Stimulated activated CD4-positive, alpha-beta T cell treated with anti-CD3 and anti-CD28 coated beads, Interleukin-15, amount 100 ng/mL, for 1 hour (primary cell): ENCODE measurements at places on chromosomes 1 and 21.

DNA sequence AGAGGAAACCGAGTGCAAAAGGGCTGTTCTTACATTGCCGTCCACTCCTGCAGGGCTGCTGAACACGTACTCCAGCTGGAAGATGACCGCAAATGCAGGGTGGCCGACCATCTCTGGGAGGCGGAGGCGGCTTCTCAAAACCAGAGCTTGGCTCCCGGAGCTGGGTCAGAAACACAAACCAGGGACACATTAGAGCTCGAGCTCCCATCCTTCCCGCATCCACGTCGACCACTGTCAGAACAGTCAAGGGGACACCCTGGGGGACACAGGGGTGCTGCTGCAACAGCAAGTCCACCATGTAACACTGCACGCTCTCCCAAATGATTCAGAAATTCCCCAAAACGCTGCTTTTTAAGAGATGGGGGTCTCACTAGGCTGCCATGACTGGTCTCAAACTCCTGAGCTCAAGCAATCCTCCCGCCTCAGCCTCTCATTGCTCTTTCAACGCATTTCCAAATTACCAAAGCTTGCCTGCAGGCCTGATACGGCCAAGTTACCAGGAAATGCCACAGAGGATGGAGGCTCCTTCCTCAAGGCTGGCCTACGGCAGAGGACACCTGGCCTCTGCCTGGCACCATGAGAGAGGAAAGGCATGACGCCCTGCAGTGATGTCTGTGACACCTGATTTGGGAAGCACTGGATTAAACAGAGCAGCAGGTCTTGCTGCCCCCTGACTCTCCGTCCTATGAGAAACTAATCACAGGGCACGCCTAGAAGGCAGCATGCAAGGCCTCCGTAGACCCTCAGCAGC lies 45.0 kb downstream of the NPHP4 start:
- no peak for DNase-seq

- DNase-seq: no peak
Measured at GRCh38 chr1:207458414-207458813, 4.3 kb downstream of the CR2 start.

DNA sequence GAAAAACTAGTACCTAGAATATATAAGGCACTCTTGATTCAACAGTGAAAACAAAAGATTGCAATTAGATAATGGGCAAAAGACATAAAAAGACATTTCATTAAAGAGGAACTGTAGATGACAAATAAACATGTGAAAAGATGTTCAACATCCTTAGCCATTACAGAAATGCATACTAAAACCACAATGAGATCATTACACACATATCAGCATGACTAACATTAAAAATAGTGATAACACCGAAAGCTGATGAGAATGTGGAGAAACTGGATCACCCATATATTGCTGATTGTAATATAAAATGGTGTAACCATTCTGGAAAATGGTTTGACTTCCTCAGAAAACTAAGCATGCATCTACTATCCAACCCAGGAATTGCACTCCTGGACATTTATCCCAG lies 340.3 kb downstream of the SEC16B start:
- no peak for DNase-seq

DNA sequence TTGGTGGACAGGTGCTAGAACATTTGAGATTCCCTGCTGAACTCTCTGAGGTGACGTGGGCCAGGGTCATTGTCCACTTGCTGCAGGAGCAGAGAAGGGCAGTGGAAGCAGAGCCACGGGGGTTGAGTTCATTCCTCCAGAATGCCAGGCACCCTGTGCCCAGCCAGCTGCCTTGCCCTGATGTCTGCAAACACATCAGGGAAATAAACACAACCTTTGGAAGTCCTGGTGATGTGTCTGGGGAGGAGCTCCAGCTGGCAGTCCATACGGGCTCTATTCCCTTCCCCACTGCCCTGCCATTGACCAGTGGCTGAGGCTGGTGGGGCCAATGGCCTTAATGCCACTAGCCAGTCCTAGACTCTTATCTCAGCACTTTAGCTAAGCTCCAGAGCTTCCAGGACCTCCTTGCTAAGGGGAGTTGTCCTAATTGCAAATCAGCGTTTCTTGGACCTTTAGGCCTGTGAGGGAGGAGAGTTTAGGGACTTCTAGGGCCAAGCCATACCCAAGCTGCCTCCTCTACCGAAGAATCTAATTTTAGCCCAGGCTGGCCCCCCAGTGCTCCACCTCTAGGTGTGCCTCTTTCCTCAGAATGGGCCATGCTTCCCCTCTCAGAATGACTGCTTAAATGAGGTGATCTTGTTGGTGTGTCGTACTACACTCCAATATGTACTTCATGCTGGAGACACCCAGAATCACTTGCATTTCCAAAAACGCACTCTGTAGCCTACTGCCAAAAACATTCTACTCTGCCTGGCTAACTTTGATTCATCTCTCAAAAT lies 25.9 kb upstream of the MFSD2A start:
- no peak for DNase-seq

DNA sequence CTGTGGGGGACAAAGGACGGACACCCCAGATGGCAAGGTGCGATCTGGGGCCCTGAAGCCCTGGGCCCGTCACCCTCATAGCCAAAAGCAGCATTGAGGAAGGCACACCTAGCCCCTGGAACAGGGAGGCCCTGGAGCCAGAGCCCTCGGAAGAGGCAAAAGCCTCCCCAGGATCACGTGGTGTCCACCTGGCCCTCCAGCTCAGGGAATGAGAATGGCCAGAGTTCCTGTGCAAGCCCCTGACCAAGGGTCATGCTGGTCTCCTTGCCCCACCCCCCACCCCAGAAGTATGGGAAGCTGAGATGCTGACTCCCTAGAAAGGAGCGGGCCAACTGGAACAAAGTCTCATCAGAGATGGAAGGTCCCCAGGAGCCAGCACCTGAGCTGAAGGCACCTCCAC lies 1.0 kb upstream of the PDZK1IP1 start:
- no peak for DNase-seq

- DNase-seq: no peak
Measured at GRCh38 chr1:3359756-3360440, 94.6 kb upstream of the ARHGEF16 start.

DNA sequence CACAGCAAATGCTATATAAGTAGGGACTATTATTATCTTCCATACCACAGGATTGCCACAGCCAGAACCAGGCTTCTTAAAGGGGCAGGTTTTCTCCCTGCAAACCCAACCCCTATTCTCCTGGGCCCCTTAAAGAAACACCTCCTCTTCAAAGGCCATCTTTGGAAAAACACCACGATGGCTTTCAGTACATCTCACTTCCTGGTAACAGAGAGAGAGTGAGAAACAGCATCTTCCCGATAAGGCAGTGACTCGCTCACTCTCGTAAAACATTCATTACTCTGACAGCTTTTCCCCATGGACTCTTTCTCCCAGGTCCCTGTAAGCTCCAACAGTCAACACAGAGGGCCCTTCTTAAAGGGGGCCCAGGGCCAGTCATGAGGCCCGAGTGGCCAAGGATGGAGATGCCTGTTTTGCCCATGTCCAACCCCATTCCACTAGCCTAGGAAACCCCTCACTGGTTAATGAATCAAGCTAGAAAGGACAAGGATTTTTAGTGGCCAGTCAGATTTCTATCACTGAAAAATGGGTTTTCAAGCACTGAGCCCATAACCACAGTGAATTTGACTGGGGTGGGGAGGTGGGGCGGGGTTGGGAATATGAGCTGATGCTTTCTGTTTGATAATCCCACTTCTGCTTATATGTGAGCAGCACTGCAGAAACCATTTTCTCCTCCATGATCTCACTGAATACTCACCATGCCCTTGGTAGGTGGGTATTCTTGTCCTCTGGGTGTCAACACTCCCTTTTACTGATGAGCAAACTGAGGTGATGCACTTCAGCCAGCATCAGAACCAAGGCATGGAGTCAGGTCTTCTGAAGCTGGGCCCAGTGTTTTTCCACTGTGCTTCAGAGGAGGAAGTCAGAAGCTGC lies 3.6 kb upstream of the NAV1 start:
- no peak for DNase-seq

DNA sequence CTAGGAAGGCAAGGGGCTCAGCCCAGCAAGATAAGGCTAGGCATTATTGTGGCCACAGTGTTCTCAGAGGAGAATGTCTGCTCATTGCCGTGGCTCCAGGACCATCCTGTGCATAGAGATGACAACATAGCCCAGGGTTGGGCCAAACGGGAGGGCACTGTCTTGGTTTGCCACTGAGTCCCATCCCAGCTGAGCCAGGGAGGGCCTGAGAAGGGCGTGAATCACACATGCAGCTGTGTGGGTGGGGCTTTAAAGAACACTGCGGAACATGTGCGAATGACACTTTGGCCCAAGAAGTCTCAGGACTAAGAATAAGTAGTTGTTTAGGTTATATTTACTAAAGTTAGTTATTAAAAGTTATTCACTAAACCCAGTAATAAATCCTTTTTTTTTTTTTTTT lies 18.5 kb downstream of the CHAF1B start:
- DNase-seq: no peak

- no peak for DNase-seq
Measured at GRCh38 chr1:10525208-10525607, 50.5 kb downstream of the PEX14 start.

DNA sequence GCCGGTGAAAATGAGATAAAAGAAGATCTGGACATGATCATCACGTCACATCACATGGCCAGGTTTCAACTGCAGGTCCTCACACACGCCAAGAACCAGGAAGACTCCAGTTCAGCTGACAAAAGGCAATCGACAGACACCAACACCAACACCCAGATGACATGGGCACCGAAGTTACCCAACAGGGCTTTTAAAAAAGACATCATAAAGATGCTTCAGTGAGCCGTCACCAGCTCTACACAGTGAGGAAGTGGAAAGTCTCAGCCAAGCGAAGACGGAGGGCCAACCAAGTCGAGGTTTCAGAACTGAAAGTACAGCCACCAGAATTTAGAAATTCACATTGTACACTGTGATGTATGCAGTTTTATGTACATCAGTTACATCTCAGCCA lies 154.3 kb upstream of the COL6A1 start:
- no peak for DNase-seq

DNA sequence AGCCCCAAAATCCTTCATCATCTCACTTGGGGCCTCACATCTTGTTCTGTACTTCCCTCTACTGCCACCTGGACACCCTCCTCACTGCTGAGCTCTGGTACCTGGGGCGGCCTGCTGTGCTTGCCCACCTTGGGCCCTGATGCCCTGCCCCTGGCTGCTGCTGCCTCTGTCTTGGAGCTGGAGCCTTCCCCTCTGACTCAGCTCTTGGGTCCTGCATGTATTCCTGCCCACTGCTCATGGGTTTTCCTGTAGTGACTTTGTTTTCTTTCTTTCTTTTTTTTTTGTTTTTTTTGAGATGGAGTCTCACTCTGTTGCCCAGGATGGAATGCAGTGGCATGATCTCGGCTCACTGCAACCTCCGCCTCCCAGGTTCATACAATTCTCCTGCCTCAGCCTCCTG lies 37.5 kb downstream of the TRAPPC10 start:
- no peak for DNase-seq

DNA sequence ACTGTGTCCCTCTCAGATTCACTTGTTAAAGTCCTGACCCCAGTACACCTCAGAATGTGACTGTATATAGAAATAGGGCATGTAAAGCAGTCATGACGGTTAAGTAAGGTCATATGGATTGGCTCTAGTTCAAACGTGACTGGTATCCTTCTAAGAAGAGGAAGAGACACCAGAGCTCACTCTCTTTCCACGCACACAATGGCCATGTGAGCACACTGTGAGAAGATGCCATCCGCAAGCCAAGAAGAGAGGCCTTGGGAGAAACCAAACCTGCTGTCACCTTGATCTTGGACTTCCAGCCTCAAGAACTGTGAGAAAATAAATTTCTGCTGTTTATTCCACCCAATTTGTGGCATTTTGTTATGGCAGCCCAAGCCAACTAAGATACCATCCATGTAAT lies 56.8 kb upstream of the IRF2BP2 start:
- DNase-seq: no peak

- DNase-seq: no peak
Measured at GRCh38 chr1:243968413-243968812, 82.7 kb upstream of the ZBTB18 start.

GRCh38 chr1:33014464-33015163 lies 22.1 kb downstream of the AK2 start:
- no peak for DNase-seq

GRCh38 chr1:230542054-230542453 lies 100.2 kb upstream of the COG2 start:
- no peak for DNase-seq

DNA sequence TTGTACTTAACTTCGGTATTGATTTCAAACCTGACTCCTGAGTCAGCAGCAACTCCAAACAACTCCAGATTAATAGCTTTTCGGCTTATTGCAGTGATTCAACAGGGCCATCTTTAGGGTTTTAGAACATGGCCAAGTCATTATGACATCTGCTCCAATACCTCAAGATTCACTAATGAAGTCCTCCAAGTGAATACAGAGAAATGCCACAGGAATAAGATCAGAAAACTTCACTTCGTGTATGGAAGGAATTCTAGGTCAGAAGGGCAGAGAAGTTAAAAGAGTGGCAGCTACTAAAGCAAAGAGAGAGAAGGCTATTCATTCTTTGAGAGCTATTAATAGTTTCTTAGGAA lies 7.6 kb upstream of the C1orf116 start:
- DNase-seq: no peak

DNA sequence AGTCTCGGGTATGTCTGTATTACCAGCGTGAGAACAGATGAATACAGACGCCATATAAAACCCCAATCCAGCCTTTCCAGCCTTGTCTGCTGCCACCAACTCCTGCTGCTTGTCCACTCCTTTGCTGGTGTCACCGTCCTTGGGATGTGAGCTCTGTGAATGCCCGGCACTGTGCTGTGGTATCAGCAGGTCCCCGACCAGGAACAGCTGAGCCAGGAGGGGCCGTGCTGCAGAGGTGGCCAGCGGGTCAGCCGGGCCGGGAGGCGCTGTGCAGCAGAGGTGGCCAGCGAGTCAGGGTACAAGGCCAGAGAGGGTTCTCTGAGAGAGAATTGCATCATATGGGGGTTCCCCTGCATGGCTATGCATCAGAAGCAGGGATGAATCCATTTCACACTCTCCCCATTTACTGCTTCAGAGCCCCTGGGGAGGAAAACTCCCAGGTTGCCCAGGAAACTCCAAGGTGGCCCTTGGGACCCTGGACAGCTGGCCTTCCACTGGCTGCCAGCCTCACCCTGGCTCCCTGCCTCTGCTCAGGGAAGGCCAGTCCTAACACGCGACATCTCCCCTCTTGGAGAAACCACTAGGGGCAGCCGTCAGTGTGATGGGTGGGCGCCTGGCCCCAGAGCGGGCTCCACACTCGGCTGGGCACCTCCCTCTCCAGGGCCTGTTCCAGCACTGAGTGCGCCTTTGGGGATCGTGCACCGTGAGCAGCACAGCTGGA lies 122.4 kb upstream of the COL6A1 start:
- DNase-seq: no peak

- DNase-seq: no peak
Measured at GRCh38 chr1:245234217-245235081, 79.7 kb downstream of the KIF26B start.
